Mesothelial cell of epicardium (in vitro differentiated cells): ENCODE measurements at places on chromosomes 11 and 22. TPM values are rescaled to one million over a fixed set of nuclear protein-coding genes. Genes with fewer than 3 reads are reported as not detected.

DNA sequence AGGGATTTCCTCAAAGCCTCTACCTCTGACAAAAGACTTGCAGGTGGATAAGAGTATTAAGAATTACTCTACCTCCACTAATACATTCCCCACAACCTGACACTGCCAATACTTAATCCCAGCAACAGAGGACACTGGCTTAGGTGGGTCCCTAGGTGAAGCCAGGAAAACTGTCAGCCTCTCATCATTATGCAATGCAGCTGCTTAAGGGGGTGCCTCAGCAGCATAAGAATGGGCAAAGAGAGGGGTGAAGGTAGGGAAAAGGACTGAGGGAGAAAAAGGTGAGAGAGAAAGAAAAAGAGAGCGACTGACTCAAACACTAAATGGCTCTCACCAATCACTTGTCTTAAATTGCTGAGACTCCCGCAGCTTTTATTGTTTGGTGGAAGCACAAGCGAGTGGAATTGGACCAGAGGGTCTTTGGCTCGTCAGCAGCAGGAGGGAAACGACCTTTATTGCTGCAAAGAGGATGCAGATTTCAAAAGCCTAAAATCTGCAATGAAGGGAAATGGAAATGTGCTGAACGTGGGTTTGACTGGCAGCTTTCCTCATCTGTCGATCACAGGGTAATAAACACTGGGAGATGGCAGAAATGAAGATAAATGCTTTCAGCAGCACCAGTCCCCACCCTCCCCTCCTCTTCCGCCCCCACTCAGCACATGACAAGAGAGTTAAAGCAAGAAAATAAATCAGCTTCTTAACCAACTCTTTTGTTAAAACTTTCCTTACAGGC, 64.9 kb upstream of the CHRM4 start:
- no peak overlapping the region for H3K4me3 ChIP-seq
- no peak overlapping the region for H3K27ac ChIP-seq
- DNase-seq, result no peak
- H3K27me3 ChIP-seq, result no peaks in the 10 kb centered on the region
- peaks cover 14% of the 10 kb centered on the region for H3K4me1 ChIP-seq

- DNase-seq, result peak; percentile 75
- H3K27me3 ChIP-seq, result no peaks in the 10 kb centered on the region
- no peak overlapping the region for H3K27ac ChIP-seq
- no peak overlapping the region for H3K4me3 ChIP-seq
- peaks cover 4% of the 10 kb centered on the region for H3K36me3 ChIP-seq
- peaks cover 34% of the 10 kb centered on the region for H3K4me1 ChIP-seq
These were observed 97.3 kb upstream of the AKIP1 start for GRCh38 chr11:8813658-8814057.

- H3K27me3 ChIP-seq, result no peaks in the 10 kb centered on the region
- no peak overlapping the region for H3K27ac ChIP-seq
- DNase-seq, result no peak
- no peaks in the 10 kb centered on the region for H3K36me3 ChIP-seq
These were observed 103.8 kb upstream of the CHORDC1 start for GRCh38 chr11:90326647-90327046.

GRCh38 chr22:23531283-23531956, 48.7 kb downstream of the IGLL1 start:
- no peak for DNase-seq
- H3K4me3 ChIP-seq, result peak overlapping the region; percentile 41
- H3K4me1 ChIP-seq, result peaks cover 88% of the 10 kb centered on the region
- H3K27me3 ChIP-seq, result no peaks in the 10 kb centered on the region
- H3K36me3 ChIP-seq, result no peaks in the 10 kb centered on the region

IFTAP gene
- total RNA-seq, result 31.7 to 40.5 TPM (median 34.0 TPM) in 3 replicates

DNA sequence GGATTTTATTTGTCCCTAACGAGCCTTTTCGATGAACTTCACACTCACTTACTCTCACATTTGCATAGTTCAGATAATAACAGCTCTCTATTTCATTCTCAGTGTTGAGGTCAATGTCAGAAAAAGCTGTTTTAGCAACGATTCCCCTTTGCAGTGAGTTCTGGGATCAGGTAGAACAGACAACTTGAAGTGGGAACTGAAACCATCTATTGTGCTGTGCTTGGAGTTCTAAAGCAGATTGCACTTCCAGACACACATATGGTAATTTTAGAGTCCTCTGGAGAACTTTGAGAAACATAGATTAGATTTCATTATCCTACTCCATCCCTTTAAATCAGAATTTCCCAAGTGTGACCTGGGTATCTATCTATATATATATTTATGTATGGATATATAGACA, 124.6 kb upstream of the BLID start:
- H3K36me3 ChIP-seq, result peaks cover 5% of the 10 kb centered on the region
- no peak for DNase-seq
- no peaks in the 10 kb centered on the region for H3K27me3 ChIP-seq
- H3K4me1 ChIP-seq, result peaks cover under 1% of the 10 kb centered on the region

DNA sequence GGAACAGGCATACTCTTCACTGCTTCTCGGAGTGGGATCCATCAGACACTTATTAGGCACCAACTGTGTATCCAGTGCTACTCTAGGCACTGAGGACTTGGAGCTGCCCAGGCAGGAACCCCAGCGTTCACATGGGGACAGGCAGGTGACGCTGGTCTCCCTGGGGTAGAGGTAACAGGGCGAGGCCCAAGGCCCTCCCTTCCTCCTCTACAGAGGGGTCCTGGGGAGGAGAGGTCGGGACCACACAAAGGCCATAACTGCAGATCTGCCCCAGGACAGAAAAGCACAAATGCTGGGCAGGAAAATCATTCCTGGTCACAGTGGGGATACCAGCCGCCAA, 262.2 kb downstream of the BRD1 start:
- no peaks in the 10 kb centered on the region for H3K4me1 ChIP-seq
- no peak overlapping the region for H3K4me3 ChIP-seq
- no peak overlapping the region for H3K27ac ChIP-seq
- no peak for DNase-seq
- H3K36me3 ChIP-seq, result no peaks in the 10 kb centered on the region
- H3K27me3 ChIP-seq, result peaks cover 12% of the 10 kb centered on the region

TBX10 gene
- total RNA-seq, result not detected in 3 replicates

DNA sequence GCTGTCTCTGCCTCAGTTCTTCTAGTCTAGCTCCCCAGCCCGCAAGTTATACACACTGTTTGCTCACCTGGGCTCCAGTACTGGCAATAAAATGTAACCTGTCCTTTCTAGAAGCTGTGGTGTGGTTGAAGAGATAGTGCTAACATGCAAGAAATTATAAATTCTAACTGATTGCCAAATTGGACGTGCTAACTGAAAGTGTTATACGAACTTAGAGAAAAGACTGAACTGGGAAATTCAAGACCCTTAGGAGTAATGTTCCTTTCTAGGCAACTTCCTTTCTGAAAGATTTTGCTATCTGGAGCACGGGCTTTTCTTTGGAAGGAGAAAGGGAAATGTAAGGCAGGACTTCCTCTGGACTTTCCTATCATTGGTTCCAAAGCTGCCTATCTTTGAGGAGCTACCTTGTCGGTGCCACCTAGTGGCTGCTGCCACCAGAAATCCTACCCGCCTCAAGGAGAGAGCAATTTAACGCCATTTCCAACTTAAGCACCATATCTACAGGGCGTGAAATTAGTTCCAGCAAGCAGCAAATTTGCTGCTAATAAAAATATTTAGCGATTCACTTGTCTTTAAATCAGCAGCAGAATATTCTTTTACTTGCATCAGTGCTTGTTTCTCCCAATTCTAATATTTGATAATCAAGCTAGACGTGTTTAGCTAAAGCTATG, 12.7 kb upstream of the TMEM218 start:
- H3K4me1 ChIP-seq, result peaks cover 14% of the 10 kb centered on the region
- H3K27me3 ChIP-seq, result peaks cover 27% of the 10 kb centered on the region
- no peak for DNase-seq
- H3K4me3 ChIP-seq, result no peak overlapping the region
- no peaks in the 10 kb centered on the region for H3K36me3 ChIP-seq

GRCh38 chr11:46210133-46210636, 67.3 kb upstream of the CREB3L1 start:
- no peak overlapping the region for H3K4me3 ChIP-seq
- H3K4me1 ChIP-seq, result no peaks in the 10 kb centered on the region
- H3K27me3 ChIP-seq, result peaks cover 14% of the 10 kb centered on the region
- DNase-seq, result no peak
- no peak overlapping the region for H3K27ac ChIP-seq
